ENCODE measurements at places on chromosomes 5 and 9.

GRCh38 chr9:119009249-119009648, 360.0 kb downstream of the BRINP1 start:
- no peak for DNase-seq

DNA sequence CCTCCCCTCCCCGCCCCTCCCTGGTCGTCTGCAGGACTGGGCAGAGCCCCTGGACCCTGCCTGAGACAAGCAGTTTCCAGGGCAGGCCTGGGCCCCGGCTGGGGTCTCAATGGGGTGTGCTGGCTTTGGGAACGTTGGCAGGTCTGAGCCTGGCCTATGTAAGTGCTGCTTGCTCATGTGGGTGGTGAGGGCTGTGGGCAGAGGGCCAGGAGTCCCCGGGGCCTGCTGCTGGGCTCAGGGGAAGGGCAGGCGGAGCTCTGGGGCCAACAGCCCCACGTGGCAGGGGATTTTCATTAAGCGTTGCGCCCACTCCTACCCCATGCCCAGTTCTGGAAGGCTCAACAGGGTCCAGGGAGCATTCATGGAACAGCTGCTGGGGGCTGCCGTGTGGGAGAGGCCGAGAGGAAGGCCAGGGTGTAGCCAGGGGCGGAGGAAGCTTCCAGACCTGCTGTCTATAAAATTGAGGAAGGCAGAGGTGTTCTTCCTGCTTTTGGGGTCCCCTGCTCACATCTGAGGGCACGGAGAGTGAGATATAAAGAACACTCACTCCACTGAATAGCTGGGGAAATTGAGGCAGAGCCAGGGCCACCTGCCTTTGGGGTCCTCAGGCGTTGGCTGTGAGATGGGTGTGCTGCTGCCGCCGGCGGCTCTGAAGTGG, 32.5 kb downstream of the RXRA start:
- no peak for DNase-seq

GRCh38 chr5:126848253-126848652, 71.3 kb downstream of the LMNB1 start:
- DNase-seq, result no peak

DNA sequence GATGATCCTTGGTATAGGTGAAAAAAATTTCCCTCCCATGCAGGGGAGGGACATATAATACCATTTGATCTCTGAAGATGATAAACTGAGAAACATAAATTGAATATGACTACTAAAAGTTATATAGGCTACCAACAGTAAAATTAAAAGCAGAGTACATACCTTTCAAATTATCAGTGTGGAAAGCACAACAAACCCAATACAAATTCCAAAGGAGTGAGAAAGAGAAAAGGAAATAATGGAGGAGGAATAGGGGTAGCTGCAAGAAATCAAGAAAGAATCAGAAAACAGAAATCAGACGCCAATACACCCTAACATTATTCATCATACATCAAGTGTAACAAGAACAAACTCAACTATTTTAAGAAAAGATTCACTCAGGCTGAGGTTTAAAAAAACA, 17.7 kb downstream of the GNAQ start:
- DNase-seq, result no peak

- DNase-seq, result no peak
These were observed 2.5 kb downstream of the FST start for GRCh38 chr5:53482717-53483638.

- DNase-seq, result no peak
These were observed 225.9 kb downstream of the RFX3 start for GRCh38 chr9:3299872-3300271.

GRCh38 chr9:74724317-74724716, 163.4 kb downstream of the TRPM6 start:
- DNase-seq, result no peak

- DNase-seq, result no peak
These were observed 1044.2 kb downstream of the TLE4 start for GRCh38 chr9:80615964-80616363.

GRCh38 chr5:150512368-150512747, 4.4 kb downstream of the NDST1 start:
- DNase-seq, result no peak

- DNase-seq, result no peak
These were observed 621 bp downstream of the AK6 start for GRCh38 chr5:69368458-69369339.

GRCh38 chr5:110324876-110325275, 401.6 kb downstream of the TMEM232 start:
- no peak for DNase-seq

DNA sequence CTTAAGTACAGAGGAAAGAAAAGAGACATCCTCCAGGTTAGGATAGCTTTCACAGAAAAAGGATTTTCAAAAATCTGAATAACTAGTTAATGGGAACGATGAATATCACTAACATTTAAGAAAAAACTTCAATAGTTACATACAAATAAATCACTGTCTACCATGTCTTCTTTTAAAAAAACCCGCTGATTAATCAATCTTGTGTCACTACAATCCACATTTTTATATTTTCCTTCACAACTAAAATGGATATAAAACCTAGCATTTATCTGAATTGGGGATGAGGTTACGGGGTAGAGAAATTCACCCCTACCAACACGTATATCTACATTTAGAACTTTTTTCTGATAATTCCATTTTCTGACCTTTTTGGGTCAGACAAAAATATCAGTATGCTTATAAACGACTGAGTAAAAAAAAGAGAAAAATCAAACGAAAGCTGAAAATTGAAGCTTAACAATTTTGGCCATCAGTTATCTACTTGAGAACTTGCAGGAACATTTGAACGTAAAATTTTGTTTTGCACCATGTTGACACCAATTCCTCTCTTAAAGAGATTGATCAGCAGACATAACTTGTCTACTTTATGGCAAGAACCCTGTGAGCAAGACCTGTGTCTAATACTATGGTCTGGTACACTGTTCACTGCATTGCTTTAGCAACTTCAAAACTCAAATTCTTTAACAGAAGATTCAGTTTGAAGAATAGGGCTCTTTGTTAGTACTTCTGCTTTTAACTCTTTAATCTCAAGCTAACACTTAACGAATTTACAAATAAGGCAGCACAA, 4.8 kb downstream of the NR3C1 start:
- no peak for DNase-seq

DNA sequence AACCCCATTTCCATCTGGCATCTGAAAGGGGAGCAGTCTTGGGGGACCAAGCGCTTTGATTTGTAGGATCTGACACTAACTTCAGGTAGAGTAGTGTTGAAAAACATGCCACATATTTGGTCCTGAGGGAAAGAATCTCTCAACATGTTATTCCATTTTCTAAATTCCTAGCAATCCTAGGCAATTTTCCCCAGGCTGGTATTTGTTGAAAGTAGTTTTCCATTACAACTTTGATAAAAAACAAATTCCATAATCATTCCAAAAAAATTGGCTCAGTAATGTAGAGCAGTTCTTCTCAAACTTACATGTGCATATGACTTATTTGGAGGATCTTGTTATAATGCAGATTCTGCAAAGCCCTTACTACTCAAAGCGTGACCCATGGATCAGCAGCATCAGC, 477.9 kb downstream of the ACTL7B start:
- no peak for DNase-seq

GRCh38 chr5:73284985-73285384, 112.0 kb downstream of the TMEM174 start:
- DNase-seq, result no peak

- no peak for DNase-seq
These were observed 44.3 kb upstream of the SARDH start for GRCh38 chr9:133782157-133783130.

- no peak for DNase-seq
These were observed 7.3 kb upstream of the RGS3 start for GRCh38 chr9:113456235-113456634.

DNA sequence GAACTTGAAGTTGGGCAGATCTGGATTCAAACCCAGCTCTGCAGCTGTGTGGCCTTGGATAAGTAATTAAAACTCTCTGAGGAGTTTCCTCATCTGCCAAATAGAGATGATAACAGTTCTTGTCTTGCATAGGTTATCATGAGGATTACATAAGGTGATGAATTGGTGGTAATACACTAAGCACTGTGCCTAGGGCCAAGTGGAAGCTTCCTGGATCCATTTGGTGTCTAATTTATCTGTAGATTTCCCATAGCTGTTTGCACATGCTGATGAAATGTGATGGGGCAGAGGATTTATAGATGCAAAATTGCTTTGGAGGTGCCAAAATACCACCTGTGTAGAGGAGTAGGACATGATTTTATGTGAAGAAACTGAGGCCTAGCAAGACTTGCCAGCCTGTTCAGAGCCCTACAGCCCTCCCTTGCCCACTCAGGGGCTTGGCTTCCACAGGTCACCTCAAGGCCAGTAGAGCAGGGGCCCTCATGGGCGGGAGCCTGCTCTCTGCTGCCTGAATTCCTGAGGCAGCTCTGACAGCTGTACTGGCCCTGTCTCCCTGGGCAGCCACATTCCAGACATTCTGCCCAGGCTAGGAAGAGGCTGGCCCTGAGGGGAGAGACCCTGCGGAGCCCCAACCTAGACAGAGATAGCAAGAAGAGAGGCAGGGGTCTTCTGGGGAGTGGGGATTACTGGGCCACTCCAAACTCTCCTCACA, 5.9 kb upstream of the FAT2 start:
- no peak for DNase-seq

- DNase-seq, result no peak
These were observed 722 bp upstream of the ERGIC1 start for GRCh38 chr5:172833372-172833685.

DNA sequence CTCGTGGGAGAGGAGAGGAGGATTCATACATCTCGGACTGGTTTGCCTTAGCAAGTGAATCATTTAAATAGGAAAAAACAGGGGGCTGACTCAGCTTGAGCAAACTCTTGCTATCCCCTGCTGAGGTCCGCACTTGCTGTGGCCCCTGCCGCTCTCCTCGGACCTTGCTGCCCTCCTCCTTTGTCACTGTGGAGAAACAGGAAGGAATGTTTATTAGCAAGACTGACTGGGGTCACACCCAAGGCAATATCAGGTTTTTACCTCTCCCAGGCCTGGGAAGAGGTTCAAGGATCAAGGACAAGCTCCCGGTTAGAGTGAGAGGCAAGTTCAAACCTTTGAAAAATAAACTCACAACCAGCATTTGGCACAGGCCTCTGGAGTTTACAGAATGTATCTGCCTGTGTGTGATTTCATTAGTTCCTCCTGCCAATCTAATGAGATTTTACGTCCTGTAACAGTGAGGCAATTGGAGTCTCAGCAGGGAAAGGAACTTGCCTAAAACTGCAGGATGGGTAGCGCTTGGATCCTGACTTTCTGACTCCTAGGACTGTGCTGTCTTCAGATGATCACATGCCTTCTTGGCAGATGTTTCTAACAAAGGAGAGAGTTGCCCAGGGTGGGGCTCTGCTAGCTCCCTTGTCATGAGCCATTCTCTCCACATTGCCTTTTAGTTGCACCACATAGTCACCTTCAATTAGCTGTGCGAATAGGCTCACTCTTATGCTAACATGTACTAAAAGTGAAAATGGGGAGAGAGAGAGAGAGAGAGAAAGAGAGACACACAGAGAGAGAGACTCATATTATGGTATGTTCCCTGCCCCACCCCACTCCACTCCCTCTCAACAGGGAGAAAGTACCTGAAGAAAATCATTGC, 108.6 kb upstream of the CDKN2B start:
- no peak for DNase-seq

- DNase-seq, result no peak
These were observed 126.0 kb downstream of the GABRB2 start for GRCh38 chr5:161420521-161420920.

GRCh38 chr5:142421228-142421617, 96.4 kb upstream of the SPRY4 start:
- no peak for DNase-seq

DNA sequence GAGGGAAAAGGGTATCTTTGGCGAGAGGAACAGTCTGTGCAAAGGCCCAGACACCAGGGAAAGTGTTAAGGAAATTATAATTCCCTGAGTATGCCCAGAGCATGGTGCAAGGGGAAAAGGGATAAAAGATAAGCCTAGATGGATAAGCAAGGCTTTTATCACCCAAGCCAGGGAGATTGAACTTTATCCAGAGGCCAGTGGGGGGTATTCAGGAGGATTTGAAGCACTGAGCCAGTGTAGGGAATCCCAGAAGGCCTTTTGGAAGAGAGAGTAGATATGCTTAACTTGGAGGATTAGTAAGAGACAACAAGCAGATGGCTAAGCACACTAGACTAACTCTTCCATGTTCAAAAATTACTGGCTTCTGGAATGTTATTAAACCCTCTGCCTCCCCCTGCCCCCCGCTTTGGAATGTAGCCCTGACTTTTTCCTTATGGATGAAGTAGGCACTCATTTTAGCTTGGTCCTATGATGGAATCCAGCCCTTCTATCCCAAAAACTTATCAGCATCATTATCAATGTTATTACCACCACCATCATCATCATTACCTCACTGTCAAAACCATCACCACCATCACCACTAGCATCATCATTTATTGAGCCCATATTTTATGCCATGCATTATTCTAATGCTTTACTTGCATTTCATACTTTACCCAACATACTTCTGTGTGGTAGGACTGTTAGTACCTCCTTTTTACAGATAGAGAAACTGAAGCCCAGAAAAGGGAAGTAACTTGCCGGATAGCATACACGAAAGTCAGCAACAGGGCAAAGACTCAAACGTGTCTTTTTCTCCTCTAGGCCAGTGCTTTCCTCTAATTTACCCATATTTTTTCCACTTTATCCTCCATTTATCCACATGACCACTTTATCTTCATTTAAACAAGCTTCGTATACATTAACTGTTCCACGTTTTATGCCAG, 237.0 kb downstream of the PAPPA start:
- DNase-seq, result no peak

DNA sequence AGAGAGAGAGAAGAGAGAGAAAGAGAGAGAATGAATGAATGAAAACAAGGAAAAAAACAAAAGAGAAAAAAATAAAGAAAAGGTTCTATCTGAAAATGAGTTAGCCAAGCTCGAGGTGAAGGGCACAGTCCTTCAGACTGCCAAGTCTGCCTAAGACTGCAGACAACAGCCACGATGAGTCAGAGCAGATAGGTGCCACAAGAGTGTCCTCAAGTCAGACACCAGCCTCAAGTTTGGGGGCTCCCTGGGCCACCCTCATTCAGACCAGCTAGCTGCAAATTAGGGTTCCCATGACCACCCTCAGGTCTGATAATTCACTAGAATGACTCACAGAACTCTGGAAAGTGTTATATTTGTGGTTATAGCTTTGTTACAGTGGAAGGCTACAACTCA, 13.9 kb upstream of the HABP4 start:
- DNase-seq, result no peak

DNA sequence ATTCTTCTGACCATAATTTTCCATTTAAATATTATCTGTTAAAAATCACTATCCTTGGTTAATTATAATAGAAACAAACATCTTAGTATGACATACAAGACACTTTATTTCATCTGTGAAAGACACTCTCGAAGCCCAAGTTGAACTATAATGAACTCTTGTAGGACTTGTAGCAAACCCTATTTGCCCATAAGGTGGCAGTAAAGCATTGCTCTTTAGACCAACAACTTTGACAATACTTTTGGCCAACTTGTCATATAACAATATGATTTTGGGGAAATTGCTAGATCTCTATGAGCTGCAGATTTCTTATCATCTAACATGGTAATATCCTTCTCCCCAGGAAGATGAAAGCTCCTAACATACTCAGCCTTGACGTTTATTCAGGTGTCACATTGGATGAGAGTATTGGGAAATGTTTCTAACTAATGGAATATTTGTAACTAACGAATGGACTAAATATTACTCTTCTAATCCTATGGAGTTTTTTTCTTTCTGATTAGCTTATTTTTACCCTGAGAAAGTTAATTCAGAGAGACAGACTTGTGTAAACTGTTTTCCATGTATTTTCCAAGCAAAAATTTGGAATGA, 11.0 kb downstream of the SPINK14 start:
- no peak for DNase-seq
